ENCODE measurements at places on chromosomes 5 and 9.
A peak's percentile ranks its signal among the peaks of the same experiment; 100 is the strongest.

DNA sequence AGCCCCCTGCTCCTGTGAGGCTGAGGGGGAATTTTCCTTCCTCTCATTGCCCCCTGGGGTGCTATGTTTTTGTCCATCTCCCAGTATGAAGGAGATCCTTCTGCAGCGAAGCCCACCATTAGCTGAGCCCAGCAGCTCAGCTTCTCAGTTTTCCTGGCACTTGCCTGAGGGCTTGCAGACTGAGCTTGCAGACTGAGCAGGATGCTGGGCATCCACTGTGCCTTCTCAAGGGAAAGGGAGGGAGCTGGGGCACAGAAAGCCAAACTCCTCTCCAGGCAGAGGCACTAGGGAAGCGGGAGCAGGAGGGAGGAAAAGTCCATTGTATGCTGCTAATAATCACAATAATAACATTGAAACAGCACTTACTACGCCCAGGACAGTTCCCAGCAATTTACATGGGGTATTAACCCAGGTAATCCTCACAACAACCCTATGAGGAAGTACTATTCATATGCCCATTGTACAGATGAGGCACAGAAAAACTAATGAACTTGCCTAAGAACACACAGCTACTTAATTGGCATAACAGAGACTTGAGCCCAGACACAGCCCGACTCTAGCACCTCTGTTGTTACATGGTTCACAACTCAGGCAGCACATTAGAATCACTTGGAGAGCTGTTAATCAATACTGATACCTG is 86.9 kb upstream of the SSBP2 start:
- no peak for DNase-seq

GRCh38 chr9:130259044-130259443 is 6.5 kb upstream of the HMCN2 start:
- DNase-seq, result no peak

- DNase-seq, result no peak
Observed at GRCh38 chr5:162888268-162888667, 549.1 kb upstream of the CCNG1 start.

GRCh38 chr5:82275216-82275664 is 2.9 kb downstream of the RPS23 start:
- DNase-seq, result no peak

DNA sequence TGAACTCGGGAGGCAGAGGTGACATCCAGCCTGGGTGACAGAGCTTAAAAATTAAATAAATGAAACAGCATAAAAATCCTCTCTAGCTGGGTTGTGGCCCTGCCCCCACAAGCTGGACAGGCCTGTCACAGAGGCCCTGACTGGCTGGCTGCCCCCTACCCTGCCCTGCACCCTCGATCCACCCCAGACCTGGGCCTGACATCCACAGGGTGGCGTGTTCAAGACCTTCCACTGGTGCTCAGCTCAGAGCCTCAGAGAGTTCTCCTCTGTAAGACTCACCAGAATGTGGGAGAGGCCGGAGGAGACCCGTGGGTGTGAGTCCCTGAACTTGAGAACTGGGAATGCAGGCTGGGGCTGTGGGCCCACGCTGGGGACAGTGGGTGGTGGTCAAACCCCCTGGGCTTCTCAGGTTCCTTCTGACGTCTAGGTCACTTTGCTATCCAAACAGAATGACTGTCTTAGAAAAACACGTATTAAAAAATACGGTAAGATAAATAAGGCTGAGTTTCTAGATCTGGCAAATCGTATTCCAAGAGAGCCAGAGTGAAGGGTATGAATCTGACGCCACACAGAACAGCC is 9.7 kb upstream of the WDR38 start:
- DNase-seq, result no peak

- DNase-seq, result peak; percentile 55
Observed at GRCh38 chr5:54610197-54610944, 92.8 kb downstream of the SNX18 start.

DNA sequence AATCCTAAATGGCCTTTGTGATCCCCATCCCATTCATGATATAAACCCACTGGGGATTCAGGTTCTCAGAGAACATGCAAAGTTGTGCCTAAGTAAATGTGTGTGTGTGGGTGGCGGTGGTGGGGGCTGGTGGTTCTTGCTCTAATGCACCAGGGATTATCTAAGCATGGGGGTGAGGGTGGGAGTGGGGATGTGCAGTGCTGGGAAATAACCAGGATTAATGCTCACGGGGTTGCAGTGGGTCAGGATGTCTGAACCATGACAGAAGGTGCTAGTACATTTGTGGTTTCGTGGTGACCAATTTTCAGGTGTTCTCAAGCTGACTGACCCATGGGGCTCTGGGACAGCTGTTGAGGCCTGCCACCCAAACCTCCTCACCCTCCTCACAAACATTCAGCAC is 101.0 kb downstream of the ZNF608 start:
- peak; percentile 28 for DNase-seq

- DNase-seq, result no peak
Observed at GRCh38 chr9:132957805-132958204, 13.4 kb upstream of the TSC1 start.

GRCh38 chr5:56692359-56693219 is 122.8 kb upstream of the MAP3K1 start:
- DNase-seq, result no peak

GRCh38 chr9:124932333-124932732 is 8.6 kb downstream of the GOLGA1 start:
- no peak for DNase-seq

DNA sequence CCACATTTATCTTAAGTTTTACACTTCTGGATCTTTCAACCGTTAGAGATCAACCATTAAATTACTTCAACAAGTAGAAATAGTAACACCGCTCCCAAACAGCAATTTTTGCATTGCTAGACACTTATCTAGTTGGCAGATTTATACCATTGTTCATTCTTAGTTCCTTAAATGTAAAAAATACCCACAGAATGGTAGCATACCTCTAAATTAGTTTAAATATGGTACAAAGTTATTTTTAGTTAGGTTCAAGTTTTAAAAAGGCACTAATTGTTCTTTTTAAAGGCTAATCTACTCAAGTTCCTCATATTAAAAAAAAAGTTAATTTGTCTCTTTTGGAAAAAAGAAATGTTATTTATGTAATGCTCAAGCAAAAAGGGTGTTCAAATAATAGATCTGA is 8.1 kb downstream of the PFDN1 start:
- no peak for DNase-seq

- DNase-seq, result no peak
Observed at GRCh38 chr9:69811351-69811868, 9.2 kb upstream of the CFAP95 start.

- peak; percentile 6 for DNase-seq
Observed at GRCh38 chr5:88502179-88503040, 233.8 kb upstream of the TMEM161B start.

DNA sequence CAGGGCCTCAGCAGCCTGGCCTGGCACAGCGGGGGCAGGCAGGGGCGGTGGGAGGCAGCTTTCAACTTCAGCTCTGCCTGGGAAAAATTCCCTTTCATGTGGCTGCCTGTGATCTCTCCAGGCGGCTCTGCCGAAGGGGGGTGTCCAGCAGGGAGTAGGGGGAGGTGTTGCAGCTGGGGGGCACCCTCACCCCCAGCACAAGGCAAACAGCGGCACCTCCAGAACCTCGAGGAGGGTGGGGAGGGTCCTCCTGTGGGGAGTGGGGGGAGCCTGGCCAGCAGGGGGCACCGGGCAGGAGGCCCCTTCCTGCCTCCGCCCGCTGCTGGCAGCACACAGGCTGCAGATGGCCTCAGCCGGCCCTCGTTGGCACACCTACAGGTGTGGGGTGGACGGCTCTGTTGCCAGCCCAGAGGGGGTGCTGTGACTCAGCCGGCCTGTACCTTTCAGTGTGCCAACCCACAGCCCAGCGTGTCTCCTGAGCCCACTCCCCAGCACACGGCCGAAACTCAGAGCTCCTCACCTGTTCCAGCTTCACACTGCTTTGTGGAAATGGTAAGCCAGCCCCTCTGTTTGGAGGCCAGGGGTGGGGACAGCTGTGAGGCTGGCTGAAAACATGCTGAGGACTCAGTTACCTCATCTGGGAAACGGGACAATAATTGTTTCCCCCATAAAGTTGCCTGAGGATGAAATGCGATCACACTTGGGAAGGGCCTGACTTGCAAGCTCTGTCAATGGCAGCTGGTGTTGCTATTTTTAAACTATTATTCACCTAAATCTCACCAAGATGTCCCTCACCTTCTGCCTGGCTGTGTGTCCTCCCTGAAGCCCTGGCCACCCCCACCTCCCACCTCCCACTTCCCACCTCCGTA is 37.0 kb downstream of the CXXC5 start:
- no peak for DNase-seq

- DNase-seq, result no peak
Observed at GRCh38 chr5:173554989-173555705, 61.3 kb downstream of the BOD1 start.

DNA sequence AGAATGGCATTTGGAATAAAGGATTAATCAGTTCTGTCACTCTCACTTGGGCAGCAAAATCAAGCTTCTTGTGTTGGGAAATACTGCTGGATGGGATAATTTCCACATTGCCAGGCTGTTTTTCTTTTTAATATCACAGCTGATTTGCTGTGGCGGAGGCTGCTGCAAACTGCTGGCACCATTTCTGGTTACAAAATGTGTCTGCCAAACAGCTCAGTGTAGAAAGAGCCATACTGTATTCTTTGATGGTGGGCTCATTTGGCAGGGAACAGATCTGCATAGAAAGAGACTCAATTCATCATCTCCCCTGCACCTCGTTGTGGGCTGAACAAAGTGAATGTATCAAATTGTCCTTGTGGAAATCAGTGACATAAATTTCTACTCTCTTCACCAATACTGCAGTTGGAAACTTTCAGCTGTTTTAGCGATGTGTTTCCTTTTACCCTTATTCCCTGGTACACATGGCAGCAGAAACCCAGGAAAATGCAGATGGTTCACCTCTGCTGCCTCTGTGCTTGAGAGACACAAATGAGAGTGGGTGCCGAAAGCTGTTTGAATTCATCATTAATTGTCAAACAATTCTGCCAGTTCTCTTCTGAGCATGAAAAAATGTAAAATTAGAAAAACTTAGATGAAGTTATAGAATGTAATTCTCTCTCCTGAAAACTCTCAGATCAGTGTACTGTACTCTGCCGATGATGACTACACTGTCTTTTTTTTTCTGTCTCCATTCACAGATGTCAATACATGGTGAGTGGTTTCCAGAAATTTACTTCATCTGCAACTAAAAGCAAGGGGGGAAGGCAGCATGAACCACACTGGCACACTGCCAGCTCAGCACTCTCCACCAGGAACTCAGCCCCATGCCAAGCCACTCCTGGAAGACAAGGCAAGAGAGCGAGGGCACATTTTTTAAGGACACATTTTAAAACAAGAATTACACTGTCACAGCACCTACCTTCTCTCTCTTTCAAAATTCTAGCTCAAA is 75.0 kb downstream of the HMHB1 start:
- no peak for DNase-seq

DNA sequence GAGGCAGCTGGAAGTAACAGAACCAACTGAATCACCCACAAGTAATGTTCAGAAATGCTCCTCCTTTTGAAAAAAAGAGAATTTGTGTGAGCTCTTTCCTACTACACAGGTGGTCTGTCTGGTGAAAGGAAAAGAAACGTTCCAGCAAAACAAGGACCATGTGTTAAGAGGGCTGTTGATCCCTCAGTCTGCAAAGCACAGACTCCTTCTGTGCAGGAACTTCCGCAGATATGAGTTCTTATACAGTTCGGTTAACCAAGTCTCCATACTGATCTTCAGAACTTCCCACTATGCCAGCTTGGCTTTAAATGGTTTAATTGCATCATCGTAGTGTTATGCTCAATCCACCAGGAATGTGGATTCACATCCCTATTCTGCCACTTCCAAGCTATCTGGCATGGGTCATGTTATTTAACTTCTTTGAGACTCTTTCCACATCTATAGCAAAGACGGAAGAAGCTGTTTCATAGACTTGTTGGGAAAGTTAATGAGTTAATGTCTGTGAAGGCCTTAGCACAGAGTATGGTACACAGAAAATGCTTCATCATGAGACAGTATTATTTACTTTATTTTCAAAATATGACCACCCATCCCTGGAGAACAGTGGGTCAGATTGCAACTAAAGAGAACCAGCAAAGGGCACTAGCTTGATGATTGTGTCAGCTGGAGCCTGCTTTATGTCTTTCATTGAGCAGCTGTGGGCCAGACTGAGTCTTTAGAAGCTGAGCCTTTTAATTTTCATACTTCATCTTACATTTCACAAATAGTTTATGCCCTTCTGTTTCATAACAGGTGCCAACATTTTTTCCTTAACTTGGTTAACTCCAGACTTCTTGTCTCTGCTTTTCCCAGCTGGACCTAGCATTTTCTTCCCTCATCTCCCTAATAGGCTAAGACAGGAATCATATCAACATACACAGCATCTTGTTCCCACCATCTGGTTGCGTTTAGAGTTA is 89.9 kb downstream of the MAMDC2 start:
- no peak for DNase-seq

- no peak for DNase-seq
Observed at GRCh38 chr9:6779417-6780241, 21.9 kb downstream of the KDM4C start.

GRCh38 chr5:150120062-150120441 is 33.7 kb upstream of the CSF1R start:
- DNase-seq, result no peak

- no peak for DNase-seq
Observed at GRCh38 chr5:170195961-170196360, 36.8 kb upstream of the C5orf58 start.

GRCh38 chr9:106893088-106893487 is 30.1 kb downstream of the ZNF462 start:
- DNase-seq, result no peak

GRCh38 chr9:122127396-122127798 is 32.2 kb downstream of the NDUFA8 start:
- no peak for DNase-seq

GRCh38 chr5:119022017-119022745 is 33.8 kb upstream of the DTWD2 start:
- DNase-seq, result peak; percentile 41

DNA sequence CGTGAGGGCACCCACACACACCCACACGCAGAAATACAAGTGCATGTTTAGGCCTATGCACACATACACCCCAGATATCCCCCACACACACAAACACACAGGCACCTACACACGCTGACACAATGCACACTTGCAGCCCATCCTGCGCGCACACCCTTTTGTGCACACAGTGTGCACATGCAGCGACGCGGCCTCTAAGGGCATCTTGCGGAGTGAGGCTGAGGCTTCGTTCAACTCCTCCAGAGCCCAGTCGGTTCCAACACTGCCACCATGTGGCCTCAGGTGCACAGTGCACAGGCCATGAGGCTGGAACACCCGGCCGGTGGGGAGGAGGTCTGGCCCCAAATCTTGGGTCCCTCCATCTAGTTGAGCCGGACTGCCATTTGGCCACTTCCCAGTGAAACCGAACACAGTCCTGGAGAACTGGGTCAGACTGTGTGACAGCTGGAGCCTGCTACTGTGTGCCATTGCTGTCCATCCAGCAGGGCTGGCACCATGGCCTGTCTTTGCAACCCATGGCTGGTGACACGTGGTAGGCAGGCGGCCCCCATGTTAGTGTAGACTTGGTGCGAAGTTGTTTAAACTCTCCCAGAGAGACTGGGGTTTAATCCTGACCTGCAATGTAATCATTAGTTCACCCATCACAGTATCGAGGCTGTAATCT is 97.7 kb upstream of the MVB12B start:
- peak; percentile 86 for DNase-seq

DNA sequence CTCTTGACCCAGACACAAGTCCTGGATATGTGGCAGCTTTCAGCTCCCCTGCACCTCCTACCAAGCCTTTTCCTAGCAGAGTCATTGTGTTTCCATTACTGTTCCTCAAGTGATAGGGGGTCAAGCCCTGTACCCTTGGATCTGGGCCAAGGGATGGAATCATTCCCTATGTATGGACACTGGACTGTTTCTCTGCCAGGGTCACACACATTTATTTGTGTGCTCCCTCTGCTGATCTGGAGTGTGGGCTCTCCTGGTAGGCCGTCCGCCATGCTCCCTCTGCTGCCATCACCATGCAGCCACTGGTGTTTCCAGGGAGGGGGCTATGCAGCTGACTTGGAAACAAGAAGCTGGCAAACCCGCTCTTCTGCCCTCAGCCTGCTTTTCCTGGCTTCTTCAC is 9.5 kb downstream of the GM2A start:
- no peak for DNase-seq

All from GM13977 (cell line).